ENCODE measurements at places on chromosomes 13 and 19. TPM values are rescaled to one million over a fixed set of nuclear protein-coding genes. Genes with fewer than 3 reads are reported as not detected.

Gene CEACAM6
- not detected for total RNA-seq

Gene ZBTB32
- 192 TPM for total RNA-seq

Gene PLPPR2
- 9.7 TPM for total RNA-seq

Gene KLHL26
- total RNA-seq: 11.1 TPM

Gene CD177
- total RNA-seq: not detected

Gene MCEMP1
- not detected for total RNA-seq

Gene BLOC1S3
- 17.7 TPM for total RNA-seq

Gene PGLYRP2
- total RNA-seq: 0.21 TPM

Gene C13orf42
- not detected for total RNA-seq

Gene NOTCH3
- 0.02 TPM for total RNA-seq

Data from activated T-cell treated with anti-CD3 and anti-CD28 coated beads, Interleukin-2, amount 50 U/mL, for 72 hours (primary cell).